ENCODE measurements at places on chromosomes 6 and 20.

DNA sequence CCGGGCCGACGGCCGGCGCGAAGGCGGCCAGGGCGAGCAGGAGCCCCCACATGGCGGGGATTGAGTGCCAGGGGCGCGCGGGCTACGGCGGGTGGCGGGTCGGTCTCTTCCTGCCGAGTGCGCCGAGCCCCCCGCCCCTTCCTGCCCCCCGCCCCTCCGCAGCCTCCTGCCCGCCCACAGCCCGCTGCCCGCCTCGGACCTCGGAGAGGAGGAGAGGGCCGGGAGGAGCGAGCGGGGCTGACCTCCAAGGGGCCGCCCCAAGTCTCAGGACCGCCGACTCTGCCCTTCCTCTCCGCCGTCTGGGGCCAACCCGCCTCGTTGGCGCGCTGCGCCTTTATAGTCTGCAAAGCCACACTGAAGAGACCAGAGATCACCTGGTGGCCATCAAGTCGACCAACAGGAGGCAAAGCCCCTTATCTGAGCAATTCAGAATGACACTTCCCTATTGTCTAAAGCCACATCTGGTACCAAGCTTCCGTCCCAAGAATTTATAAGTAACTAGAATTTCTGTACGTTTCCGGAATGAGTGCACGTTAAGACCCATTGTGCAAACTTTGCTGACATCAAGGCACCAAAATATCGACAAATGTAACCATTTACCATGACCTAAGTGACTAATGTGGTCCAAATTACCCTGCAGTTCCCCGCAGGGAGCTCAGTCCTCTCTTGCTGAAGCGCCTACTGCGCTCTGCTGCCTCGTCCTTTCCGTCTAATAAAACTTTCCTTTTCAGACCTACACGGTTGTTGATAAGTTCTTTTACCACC is at the start of gene CPXM1:
CPXM1 (minus strand) TSS at position 107 of the 765 bp plus-strand sequence; CDS start at position 52, 55 bp downstream.
- peak; percentile 27 for DNase-seq

DNA sequence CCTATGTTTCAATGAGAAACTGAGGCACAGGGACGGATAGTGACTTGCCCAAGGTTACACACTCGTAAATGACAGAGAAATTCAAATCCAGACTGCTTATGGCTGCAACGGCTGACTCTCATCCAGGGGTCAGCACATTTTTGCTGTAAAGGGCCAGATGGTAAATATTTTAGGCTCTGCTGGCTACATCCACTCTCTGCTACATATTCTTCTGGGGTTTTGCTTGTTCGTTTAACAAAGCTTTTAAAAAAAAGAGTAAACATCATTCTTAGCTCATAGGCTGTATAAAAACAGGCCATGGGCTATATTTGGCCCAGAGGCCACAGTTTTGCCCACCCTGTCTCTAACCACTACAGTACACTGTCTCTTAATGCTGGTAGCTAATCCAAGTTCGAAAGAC is 103.4 kb downstream of the PREX1 start:
- DNase-seq = no peak

DNA sequence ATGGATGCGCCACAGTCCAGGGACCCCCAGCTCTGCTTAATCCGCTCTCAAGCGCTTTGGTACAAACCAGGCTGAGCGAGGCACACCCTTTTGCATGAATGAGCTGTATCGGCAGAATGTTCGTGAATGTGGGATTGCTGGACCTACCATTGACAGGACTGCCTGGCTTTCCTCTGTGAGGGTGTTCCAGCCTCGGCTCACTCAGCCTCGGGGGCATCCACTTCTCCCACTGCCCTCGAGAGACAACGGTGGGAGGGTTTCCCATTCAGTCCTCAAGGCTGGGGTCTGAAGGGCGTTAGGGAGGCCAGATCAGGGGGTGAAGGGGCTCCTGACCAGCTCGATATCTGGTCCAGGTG is 17.4 kb downstream of the MDFI start:
- no peak for DNase-seq

- DNase-seq = no peak
Observed at GRCh38 chr6:77466451-77467437, 3.5 kb upstream of the HTR1B start.

- no peak for DNase-seq
Observed at GRCh38 chr6:123967905-123968304, 164.2 kb downstream of the NKAIN2 start.

DNA sequence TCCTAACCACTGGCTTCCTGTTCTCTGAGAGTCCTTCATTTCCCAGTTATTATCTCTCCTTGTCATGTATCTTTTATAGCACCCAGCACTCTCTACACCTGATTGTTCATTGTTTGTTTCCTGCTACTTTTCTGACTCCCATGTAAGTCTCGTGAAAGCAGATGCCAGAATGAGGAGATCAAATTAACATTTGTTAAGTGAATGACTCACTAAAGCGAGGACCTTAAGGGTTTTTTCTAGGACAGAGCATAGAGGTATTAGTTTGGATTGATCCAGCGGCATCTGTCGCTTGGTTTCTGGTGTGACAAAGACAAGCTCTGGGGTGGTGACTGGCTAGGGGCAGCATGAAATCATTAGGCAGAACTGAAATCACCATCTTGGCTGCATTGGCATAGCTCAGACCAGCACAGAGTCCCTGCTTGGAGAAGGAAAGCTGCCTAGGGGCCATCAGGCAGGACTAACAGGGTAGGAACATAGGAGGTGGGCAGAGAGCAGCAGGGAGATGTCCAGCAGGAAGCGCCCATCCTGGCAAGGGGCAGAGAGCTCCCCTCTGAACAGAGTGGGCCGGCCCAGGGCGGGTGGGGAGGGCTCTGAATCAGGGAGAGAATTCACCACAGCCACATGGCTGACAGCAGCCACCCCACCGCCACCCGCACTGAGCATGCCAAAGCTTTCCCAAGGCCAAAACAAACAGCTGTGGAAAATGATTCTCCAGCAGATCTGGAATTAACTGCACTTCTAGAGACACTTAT is 97.1 kb upstream of the CEP85L start:
- DNase-seq = no peak

DNA sequence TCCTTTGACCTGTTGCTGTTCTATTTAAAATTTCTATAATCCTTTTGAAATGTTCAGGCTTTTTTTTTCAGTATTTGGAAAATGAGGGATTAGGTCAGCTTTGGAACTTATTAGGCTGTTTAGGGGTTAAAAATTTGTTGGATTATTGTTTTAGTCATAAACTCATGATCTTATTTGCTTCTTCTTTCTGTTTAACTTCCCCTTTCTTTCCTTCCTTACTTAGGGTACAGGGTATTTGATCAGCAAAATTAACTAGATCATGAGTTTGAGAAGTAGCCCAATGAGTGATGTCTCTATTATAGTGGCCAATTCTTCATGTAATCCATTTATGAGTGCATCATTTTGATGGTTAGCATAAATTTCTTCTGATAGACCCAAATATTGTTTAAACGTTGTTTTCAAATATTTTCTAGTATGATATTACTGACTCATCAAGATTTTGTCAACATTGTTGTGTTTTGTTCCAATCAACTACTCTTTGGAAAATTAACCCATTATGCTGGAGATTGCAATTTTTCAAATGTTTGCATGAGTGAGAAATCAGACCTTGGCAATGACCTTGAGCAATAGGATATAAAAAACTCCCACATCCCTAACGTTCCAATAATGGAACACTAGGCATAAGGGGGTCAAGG is 94.4 kb downstream of the OTOR start:
- no peak for DNase-seq

DNA sequence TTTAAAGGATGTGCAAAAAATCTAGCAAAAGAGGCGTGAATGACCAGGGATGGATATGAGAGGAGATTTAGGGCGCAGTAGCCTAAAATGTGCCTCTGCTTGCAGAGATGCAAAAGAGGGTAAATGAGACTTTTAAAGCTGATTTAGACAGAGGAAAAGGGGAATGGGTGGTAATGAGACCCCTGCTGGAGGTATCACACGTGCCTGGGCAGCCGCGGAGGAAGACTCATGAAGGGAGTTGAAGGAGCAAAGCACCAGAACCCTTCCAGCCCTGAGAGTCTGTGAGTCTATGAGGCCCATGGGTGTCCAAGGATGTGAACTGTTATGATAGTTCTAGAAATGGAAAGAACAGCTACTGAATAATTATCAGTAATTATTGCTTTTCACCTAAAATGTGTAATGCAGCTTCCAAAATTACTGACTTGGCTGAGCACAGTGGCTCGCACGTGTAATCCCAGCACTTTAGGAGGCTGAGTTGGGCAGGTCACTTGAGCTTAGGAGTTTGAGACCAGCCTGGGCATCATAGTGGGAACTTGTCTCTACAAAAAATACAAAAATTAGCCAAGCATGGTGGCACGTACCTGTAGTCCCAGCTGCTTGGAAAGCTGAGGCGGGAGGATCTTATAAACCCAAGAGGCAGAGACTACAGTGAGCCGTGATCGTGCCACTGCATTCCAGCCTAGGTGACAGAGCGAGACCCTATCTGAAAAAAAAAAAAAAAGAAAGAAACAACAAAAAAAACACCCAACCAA is 38.2 kb upstream of the TIAM2 start:
- DNase-seq = no peak

- no peak for DNase-seq
Observed at GRCh38 chr6:156804402-156804801, 27.2 kb downstream of the ARID1B start.

GRCh38 chr20:14406495-14406894 is 69.1 kb upstream of the FLRT3 start:
- no peak for DNase-seq

DNA sequence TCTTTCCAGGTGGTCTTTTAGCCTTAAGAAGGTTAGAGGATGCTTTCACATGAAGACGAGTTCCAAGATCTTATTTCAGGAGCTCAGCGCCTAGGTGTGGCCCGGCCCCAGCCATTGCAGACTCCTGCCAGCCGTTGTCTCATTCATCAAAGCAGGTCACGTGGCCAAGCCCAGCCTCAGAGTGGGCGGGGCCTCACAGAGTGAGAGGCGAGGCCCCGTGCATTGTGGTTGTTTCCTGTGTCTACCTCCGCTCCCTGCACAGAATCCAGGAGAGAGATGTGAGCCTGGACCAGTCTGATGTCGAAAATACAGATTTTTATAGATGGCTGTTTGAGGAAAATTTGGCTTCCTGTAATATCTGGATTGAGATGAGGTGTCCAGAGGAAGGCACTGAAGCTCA is 49.2 kb upstream of the CST5 start:
- peak; percentile 58 for DNase-seq

DNA sequence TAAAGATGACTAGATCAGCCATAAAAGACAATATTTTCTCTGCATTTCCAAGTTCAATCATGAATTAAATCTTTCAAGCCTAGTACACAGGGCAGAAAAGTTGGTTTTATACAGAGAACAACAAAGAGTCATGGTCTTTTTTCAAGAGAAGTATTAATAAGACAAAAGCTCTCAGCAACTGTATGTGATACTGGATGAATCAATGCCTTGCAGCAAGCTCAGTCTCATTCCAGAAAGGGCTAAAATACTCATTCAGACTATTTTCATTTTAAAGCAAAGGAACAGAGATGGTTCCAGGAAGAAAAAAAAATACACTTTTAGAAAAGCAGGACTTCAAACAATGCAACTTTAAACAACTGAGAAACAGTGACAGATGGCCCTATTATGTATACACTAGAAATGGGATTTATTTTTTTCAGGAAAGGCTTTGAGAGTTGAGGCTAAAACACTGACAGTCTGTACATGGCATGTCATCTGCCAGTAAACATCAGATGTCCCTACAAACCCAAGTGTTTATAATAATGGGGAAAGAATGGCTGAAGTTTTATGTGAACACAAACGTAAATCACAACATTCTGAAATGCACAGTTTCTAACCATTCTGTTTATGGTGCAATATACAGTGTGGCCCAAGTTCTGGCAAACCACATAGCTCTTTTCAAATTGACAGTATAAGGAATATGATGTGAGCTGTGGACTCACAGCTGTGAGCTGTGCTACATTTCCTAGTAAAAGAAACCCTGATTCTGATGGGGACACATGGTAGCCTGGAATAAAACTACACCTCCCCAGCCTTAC is 114.3 kb upstream of the DST start:
- DNase-seq = no peak

GRCh38 chr6:33073431-33073871 is at the start of gene HLA-DPA1:
TSS of gene HLA-DPA1 (minus strand) at chr6:33073649.
- no peak for DNase-seq

- no peak for DNase-seq
Observed at GRCh38 chr6:56156643-56157042, 90.7 kb downstream of the COL21A1 start.

GRCh38 chr6:112044196-112044595 is 9.7 kb upstream of the CCN6 start:
- DNase-seq = no peak

DNA sequence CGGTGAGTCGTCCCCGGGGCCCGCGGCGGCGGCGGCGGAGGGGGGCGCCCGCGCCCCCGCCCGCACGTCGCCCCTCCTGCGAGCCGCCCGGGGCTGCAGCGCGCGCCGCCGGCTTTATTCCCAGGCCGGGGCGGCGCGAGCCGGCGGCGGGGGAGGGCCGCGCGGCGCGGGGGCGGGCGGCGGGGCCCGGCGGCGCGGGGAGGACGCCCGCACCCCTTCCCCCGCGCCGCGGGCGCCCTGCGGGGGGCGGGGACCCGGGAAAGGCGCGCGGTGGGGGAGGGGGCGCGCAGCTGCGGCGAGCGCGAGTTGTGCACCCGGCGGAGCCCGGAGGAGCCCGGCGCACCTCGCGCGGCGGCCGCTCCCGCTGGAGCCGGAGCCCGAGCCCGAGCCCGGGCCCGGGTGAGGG is 646 bp downstream of the HMGA1 start:
- DNase-seq = no peak

- no peak for DNase-seq
Observed at GRCh38 chr20:61569825-61570224, 317.8 kb downstream of the CDH4 start.

GRCh38 chr6:12066297-12066696 is 54.2 kb downstream of the HIVEP1 start:
- DNase-seq = no peak

DNA sequence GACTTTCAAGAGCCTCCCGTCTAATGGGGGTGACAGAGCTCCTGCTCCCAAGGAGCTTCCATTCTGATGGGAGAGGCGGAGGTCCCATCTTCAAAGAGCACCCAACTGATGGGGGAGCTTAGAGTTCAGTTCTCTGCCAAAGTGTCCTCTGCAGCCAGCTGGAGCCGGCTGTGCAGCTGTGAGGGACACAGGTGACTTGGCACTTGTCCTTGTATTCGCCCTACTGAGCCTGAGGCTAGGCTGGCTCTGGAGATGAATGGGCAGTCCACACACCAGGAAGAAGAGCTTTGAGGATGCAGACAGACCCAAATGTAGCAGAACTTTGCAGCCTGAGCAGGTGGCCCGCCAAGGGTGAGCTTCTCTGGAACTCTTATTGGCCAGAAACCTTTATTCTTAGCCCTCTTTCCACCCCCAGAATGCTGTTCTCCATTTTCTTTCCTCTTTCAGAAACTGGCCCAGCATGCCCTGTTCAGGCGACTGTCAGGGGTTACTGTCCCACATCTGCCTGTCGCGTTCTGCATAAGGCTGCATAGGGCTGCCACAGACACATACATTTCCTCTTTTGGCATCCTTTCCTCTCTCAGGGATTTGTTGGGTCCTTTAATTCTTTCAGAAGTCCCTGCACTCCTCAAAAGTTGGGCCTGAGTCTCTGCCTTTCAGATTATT is 108.7 kb upstream of the LRFN2 start:
- no peak for DNase-seq

GRCh38 chr6:170130771-170131241 is 160.1 kb downstream of the DLL1 start:
- DNase-seq = no peak

Data from NCI-H1930 (cell line).